Activated gamma-delta T cell treated with anti-CD3 and anti-CD28 coated beads, Interleukin-2, amount 50 U/mL, for 16 hours (primary cell): ENCODE measurements at places on chromosomes 6 and 20.

- DNase-seq = no peak
Observed at GRCh38 chr20:6583134-6583738, 184.2 kb upstream of the BMP2 start.

DNA sequence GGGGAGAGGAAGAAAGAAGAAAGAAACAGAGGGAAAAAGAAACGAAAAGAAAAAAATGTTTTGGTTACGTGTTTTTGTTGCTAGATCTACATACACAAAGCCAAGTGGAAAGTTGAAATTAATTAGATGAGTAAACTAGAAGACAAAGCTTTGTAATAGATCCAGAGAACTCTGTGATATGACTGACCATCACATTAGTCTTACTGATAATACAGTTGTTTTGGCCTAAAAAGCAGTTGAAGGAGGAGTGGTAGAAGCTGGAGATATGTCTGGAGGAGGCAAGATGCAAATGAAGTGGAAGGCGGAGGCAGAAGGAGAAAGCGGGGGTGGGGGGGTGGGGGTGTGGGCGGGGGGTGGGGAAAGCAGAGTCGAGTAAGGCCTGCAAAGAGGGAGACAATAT is 500.1 kb upstream of the ID4 start:
- DNase-seq = no peak

- no peak for DNase-seq
Observed at GRCh38 chr6:40762981-40763380, 175.8 kb upstream of the LRFN2 start.

- no peak for DNase-seq
Observed at GRCh38 chr20:59648466-59649070, 44.2 kb downstream of the PHACTR3 start.

- DNase-seq = no peak
Observed at GRCh38 chr6:168602576-168602975, 161.6 kb downstream of the SMOC2 start.

GRCh38 chr6:112851146-112851545 is 504.0 kb downstream of the RFPL4B start:
- DNase-seq = no peak

DNA sequence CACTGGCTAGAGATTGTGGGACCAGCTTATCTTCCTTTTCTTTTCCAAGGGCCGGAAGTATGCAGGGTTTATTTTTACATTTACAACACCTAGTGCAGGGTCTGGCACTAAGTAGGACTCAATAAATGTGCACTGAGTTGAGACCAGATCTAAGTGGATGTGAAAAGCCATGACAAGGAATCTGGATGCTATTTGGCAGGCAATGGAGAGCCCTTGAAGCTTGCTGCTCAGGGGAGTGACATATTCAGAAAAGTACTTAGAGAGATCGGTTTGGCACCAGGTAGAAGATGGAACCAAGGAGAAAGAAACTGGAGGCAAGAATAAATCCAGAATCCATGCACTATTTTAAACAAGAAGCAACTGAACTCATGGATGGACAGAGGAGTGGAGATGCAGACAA is 815.8 kb downstream of the MAFB start:
- DNase-seq = no peak

- no peak for DNase-seq
Observed at GRCh38 chr6:1610497-1611321, 994 bp downstream of the FOXC1 start.

DNA sequence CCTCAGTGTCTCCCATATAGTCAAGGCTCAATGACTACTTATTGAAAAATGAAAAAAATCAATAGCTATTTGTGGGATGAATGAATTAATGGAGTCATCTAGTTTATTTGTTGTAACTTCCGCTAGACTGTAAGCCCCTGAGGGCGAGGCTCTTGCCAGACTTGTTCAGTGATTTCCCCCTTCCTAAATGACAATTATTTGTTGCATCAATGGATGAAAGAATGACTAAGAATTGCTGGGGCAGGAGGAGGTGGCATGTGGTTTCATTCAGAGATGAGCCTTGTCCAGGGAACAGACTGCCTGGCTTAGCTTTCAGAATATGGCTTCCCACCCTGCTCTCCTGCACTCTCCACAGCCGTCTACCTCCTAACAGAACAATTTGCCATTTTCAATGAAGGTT is 1.1 kb upstream of the PRELID3B start:
- no peak for DNase-seq

GRCh38 chr6:140027219-140027618 is 652.8 kb upstream of the CITED2 start:
- no peak for DNase-seq

GRCh38 chr6:94163877-94164276 is 744.5 kb upstream of the EPHA7 start:
- DNase-seq = no peak

GRCh38 chr20:2066461-2067122 is 35.0 kb upstream of the STK35 start:
- no peak for DNase-seq

- DNase-seq = no peak
Observed at GRCh38 chr6:95489185-95489863, 88.0 kb upstream of the MANEA start.

- no peak for DNase-seq
Observed at GRCh38 chr20:37907677-37908401, 4.9 kb downstream of the VSTM2L start.

DNA sequence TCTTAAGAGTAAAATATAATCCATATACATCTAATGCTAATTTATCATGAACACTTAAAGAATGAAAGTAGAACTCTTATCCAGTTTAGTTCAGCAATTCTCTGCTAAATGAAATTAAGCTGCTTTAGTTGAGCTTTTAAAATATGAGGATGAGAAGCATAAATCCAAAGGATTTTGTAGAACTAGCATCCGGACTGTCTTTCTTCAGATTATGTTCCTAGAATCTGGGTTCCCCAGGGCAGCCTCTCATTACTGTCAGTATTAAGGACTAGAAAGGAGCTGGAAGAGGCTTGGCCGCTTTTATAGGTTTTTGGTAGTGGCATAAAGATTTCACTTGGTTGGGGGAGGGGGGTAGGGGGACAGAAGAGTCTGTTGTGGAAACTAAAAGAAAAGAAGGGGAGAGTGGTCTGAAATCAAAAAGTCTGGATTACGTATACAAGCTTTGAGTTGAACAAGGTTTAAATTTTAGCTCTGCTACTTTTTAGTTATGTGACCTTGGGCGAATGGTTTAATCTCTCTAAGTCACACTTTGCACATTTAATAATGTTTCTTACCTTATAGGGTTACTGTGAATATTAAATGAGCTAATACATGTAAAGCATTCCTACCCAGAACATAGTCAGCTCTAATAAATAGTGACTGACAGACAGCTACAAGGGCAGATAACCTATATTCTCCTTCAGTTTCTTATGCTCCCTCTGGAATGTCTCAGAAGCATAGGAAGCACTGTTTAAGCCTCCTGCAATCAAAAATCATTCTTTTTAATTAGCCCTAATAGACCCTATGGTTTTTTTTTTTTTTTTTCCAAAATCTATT is 3.7 kb downstream of the SGK1 start:
- DNase-seq = no peak

DNA sequence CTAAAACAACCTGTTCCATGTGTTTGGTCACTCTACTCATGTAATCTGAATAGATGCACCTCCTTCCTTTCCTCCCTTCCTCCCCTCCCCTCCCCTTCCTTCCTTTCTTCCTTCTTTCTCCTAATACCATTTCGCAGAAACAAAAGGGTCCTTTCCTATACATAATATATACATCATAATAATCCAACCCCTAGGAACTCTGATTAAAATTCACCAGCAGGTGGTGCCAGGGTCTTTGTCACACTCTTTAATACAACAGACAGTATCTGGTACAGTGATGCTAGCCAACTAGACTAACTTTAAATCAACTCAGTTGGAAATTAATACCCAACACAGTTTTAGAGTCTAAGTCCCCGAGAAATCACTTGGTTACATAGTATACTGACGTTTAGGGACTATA is 181.2 kb upstream of the SHLD1 start:
- DNase-seq = peak; percentile 26

DNA sequence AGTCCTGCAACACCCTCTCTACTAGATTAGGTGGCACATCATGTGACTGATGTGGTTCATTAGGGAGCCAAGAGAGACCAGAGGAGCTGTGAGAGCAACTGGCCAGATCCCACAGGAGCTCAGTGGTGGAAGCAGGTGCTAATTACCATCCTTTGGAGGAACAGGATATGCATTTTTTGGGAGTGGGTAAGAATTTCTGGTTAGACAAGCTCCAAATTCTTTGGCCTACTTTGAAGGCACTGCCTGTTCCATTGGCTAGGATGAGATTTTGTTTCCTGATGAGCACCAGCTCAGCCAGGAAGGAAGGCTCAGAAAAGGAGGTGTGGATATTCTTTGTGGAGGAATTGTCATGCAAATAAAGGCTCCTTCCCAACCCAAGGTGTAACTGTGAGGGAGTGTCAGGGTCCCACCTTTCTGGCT is 130.3 kb upstream of the BMP2 start:
- DNase-seq = no peak
